ENCODE measurements at places on chromosomes 2 and 18.

DNA sequence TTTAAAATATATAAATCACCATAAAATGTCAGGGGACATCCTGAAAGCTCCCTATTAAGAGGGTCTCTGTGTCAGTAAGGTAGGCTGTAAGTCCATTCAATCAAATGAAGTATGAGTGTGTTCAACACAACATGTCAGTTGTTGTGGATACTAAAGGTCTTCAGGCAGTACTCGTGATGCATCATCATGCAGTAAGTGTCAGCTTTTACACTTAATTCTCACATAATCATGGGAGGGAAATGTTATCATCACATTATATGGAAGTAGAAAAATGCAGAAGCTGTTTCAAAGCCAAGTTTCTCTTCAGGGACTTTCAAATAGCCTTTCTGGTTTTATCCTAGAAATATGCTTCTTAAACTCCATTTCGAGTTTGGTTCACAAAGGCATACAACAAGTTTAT lies 477.1 kb upstream of the ID2 start:
- no peak for DNase-seq

DNA sequence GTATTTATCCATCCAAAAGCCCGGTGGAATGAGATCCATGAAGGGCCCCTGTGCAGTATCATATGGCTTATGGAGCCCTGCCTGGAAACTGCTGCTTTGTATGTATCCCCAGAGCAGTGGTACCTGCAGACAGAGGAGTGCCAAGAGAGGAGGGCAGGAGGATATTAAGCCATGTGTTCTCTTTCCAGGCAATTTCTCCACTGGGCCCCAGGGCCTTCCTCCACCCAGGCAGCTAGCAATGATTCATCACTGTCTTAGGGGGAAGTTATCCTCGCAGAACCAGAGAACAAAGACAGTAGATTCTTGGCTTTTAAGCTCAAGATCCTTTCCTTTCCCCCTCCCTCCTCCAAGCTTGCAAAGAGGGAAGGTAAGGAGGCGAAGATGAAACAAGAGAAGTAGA lies 98.1 kb downstream of the LRRC30 start:
- DNase-seq = no peak

GRCh38 chr18:857986-858385 lies 45.9 kb upstream of the YES1 start:
- no peak for DNase-seq

DNA sequence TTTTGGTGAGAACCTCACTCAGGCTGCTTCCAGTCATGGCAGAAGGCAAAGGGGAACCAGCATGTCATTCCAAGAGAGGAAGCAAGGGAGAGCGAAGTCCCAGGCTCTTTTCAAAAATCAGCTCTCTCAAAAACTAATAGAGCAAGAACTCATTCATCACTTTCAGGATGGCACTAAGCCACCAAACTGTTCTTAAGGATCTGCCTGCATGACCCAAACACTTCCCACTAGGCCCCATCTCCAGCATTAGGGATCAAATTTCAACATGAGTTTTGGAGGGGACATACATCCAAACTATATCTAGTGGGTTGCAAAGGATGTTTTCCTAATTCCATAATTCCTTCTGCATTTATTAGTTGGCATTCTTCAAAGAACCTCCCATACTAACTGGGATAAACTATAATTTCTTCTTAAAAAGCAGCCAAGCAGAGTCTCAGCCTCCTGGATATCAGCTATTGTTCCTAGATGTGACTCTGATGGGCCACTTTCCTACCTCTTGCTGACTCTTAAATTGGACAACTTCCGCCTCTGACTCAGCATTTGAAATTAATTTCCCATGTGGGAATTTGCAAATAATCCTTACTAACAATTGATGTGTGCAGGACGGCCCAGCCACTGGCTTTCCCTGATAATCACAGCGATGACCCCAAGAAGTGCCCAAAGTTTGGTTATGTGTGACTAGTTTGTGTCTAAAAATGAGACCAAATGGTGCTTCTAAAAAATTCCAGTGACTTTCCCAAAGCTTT lies 5.5 kb upstream of the REV1 start:
- no peak for DNase-seq

DNA sequence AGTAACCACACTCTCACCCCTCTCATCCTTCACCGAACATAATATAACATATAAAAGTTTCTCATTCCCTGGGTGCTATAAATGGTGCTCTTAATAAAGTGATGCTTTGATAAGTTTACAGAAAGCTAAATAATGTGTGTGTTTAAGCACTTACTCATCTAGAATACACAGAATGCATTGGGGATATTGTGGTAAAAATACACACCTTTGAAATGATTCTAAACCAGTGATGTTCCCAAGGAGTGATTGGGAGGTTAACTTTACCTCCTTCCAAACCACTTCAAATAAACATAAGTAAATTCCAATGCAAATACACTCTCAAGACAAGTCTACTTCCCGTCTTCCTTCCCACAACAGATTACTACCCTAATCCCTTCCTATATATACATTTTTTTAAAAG lies 85.3 kb upstream of the TWSG1 start:
- DNase-seq = no peak

- DNase-seq = no peak
Measured at GRCh38 chr2:154173919-154174318, 302.2 kb downstream of the GALNT13 start.

DNA sequence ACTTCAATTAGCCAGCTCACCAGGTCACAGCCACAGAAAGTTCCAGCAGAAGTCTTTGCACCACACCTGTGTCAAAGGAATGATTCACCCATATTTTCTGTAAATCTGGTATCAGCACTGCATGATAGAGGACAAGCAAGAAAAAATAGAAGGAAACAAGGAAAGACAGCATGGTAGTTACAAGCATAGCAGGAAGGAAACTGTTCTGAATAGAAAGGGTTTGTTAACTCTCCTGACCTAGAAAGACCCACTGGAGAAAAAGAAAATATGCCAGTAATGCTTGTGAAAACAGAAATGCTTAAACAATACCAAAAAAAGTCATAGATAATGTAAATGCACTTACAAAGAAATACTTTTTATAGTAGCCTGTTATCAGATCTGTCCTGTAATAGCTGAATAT lies 40.8 kb downstream of the SCRN3 start:
- no peak for DNase-seq

DNA sequence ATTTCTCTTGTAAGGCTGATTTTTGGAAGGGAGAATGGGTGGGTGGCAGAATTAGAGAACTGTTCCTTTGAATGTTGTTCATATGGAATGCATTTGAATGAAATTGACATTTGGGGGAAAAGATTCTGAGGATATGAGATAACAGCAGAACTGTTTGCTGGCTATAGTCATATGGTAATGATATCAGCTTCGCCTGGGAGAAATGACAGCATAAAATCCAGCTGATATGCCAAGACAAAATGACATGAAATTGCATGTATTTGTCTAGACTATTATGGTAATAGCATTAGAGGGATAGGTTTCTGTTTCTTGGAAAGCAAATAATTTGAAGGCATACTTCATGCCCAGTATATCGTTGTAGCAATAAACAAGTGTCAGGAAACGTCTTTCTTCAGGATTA lies 150.8 kb upstream of the SPATS2L start:
- DNase-seq = no peak

DNA sequence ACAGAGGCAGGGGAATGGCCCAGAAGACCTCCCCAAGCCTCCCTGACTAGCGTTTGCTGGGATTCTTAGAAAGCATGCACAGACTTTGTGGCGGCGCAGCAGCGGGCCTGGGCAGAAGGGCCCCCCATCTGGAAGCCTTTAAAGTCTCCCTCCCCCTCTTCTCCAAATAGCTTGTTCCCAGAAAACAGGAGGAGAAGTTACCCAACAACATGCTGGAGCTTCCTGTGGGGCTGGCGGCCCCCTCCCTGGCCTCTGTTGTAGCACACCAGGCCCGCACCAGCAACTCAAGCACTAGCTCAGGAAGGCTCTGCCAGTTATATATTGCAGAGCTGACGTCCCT lies 334.8 kb downstream of the DYSF start:
- no peak for DNase-seq

DNA sequence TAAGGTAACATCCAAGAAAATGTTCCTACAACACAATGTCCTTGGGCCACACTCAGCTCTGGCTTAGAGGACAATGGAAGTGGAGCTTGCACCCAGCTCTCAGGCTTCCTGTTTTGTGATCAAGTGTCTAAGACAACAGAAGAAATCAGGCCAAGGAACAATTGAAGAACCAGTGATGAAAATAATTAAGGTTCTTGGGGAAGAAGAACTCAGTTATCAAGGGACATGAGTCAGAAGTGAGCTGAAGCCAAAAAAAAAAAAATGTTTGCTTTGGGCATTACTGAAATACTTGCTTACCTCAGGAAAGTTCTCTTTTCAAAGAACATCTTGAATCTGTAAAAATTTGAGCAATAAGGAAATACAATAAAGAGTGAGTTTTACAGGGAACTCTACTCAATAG lies 299.0 kb downstream of the FBXO15 start:
- no peak for DNase-seq

DNA sequence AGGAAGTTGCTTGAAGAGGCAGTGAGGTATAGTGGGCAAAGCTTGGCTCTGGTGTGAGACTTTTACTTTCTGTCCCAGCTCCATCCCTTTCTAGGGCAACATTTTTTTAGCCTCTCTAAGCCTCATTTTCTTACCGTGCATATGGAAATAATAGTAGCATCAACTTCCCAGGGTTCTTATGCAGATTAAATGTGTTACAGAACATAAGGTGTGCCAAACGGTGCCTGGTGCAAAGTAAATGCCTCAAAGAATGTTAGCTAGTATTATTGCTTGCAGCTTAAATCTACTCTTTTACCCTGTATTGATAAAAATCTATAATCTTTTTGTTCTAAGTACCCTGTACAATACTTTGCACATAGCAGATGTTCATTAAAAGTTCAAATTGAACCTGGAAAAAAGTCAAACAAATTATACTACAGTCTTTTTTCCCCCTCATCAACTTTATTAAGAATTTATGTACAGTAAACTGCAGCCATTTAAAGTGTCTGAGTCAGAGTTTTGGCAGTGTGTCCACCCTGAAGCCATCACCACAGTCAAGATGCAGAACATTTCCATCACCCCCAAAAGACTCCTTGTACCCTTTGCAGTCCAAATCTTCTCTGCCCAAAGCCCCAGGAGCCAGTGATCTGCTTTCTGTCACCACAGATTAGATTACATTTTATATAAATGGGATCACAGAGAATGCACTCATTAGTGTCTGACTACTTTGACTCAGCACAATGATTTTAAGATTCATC lies 10.6 kb downstream of the MAPRE2 start:
- DNase-seq = no peak

DNA sequence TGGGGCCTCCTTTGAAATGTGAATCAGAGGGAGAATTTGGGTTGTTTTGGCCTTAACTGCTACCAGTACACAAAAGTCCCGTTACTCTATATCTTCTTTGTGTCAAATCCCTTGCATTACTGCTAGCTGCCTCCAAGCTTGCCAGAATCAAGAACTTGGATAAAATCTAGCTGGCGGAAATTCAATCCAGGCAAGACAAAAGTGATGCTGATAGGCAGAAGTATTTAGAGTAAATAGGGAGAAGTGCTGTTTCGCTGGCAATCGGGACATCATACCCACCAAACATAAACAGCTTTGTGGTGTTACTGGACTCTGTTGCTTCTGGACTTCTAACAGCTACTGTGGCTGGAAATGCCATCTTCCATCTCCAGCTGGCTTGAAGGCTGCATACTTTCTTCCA lies 2.5 kb downstream of the IFIH1 start:
- no peak for DNase-seq

DNA sequence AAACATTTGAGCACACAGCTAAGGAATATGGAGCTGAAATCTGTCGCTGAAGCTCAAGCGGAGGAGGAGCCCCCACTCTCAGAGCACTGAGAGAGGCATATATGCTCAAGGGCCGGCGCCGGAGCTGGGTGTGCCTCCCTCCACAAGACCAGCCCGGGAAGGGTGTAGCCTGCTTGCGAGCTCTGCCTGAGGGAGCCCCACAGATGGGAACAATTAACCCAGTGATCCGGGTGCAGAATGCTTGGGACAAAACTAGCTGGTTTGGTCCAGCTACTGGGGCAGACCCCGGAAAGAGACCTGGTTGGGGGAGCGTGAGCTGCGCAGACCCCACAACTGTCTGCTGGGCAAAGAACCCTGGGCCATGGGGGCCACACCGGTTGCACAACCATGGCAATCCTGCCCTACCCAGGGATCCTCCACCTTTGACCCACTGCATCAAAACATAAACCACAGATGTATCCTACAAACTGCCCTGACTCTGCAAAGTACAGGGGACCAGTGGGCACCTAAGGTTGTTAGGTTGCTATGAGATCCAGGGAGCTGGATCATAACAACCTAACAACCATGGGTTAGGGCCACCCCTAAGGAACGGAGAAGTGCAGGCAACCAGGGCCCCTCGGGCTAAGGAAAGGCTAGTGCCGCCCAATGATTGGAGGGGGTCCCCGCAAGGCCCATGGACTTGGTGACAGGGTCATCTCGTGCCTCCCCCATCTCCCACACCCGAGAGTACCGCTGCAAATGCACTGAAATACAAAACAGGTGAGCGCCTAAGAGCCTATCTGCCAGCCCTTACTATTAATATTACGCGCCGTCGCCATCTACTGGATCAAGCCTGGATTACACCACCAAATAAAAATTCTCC lies 53.4 kb upstream of the SCN1A start:
- peak; percentile 31 for DNase-seq

GRCh38 chr18:5237083-5237722 lies 40.1 kb upstream of the AKAIN1 start:
- peak; percentile 66 for DNase-seq

- no peak for DNase-seq
Measured at GRCh38 chr2:136131961-136132824, 14.2 kb upstream of the CXCR4 start.

DNA sequence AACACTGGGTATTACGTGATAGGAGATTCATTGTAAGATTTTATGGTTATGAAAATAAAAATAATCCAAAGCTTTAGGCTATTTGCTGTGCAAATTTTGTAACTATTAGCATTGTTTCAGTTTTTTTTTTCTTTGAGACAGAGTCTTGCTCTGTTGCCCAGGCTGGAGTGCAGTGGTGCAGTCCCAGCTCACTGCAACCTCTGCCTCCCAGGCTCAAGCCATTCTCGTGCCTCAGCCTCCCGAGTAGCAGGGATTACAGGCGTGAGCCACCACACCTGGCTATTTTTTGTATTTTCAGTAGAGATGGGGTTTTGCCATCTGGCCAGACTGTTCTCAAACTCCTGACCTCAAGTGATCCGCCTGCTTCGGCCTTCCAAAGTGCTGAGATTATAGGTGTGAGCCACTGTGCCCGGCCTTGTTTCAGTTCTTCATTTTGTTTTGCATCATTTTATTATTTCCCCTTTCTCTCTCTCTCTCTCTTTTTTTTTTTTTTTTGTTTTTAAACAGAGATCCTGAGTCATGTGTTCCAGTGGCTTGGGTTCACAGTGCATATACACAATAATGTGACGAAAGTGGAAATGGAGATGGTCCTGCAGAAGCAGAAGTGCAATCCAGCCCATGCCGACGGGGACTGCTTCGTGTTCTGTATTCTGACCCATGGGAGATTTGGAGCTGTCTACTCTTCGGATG lies 25.8 kb downstream of the CASP10 start:
- no peak for DNase-seq
